Cerebellar nuclear complex (tissue), 1 donor: ENCODE measurements at places on chromosomes 6 and 20.

DNA sequence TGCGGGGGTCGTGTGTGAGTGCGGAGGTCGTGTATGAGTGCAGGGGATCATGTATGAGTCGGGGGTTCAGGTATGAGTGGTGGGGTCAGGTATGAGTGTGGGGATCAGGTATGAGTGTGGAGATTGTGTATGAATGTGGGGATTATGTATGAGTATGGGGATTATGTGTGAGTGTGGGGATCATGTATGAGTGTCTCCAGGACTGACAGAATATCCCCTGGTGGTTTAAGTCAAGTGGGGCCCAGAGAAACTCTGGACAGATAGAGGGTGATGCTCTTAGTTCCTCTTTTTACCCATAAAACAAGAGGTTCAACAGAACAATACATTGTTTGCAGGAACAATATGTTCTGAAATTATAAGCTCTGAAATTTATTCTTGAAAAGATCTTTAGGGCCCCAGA lies 131.9 kb downstream of the UST start:
- no peak for DNase-seq

- DNase-seq: no peak
These were observed 61.4 kb upstream of the BMP2 start for GRCh38 chr20:6705926-6706548.

DNA sequence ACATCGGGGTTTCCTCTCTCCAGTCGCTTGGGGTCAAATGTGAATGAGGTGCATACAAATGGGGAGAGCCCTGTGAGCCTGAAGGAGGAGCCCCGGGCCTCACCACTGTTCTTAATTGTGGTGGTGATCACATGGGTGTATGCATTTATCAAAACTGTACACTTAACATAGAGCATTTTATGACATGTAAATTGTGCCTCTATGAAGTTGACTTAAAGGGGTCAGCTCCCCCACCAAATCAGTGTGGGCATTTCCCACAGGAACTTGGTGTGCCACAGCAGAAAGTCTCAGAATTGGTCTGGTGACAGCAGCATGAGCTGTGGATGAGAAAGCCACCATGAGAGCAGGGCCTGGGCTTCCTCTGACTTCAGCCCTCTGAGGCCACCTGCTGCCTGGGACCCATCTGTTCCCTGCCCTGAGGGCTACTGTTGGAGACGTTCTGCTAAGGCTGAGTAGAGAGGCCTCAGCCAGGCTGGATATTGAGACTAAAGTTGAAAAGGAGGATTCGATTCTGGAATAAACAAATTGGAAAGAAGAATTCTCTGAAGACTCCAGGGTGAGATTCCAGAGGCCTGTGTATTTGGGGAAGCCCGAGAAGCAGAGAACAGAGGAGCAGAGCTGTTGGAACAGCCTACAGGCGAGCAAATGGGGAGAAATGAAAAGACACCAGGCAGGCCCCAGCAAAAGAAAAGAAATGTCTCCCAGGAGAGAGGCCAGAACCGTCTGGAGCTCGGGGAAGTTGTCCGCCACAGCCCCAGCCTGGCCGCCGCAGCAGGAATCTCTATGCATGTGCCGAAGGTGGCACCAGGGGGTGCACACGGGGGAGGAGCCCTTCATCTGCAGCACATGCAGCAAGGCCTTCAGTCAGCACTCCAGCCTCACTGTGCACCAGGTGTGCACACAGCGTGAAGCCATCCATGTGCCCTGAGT lies 37.6 kb upstream of the XRN2 start:
- DNase-seq: no peak

GRCh38 chr6:169825558-169826225 lies 74.3 kb downstream of the ERMARD start:
- DNase-seq: no peak

GRCh38 chr6:18047406-18047805 lies 60.0 kb upstream of the KIF13A start:
- DNase-seq: no peak

DNA sequence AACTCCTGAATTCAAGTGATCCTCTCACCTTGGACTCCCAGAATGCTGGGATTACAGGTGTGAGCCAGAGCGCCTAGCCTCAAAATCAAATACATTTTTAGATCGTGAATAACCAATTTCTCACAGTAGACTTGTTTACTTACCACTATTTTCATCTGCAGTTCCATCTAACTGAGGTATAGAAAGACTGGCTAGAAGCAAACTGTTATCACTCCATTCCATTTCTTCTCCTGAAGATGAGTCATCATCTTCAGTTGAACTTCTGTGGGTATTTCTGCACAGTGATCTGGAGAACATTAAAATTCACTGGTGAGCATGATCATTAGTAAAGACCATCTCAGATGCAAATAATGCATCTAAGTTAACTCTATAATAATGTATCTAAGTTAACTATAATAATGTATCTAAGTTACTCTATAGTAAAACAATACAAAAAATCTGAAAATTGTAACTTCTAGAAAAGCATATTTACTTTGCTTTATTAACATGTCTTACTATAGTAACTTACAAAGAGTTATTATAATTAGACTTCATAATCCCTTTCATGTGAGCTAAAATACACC lies 105.4 kb downstream of the REV3L start:
- DNase-seq: no peak

DNA sequence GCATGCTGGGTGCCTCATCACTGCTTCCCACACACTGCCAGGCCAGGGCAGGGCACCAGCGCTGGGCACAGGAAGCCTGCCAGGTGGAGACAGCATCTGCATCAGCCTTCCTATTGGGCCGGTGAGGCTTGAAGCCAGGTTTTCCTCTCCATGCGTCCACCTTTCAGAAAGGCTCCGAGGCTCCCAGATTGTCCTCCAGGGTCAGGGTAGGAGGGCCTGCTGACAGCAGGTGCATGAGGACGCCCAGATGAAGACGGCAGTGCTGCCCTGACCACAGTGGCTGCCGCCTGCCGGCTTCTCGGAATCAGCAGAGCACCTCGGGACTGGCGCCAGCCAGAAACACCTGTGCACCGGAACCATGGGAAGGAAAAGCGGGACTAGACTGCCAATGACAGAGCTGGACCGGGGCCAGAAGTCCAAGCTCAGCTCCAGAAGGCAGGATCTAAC lies 170.5 kb upstream of the CST7 start:
- no peak for DNase-seq

- DNase-seq: no peak
These were observed 141.3 kb downstream of the IMPG1 start for GRCh38 chr6:75931011-75931680.

- DNase-seq: peak; percentile 22
These were observed 21.3 kb downstream of the SNAP25 start for GRCh38 chr20:10239954-10240353.

DNA sequence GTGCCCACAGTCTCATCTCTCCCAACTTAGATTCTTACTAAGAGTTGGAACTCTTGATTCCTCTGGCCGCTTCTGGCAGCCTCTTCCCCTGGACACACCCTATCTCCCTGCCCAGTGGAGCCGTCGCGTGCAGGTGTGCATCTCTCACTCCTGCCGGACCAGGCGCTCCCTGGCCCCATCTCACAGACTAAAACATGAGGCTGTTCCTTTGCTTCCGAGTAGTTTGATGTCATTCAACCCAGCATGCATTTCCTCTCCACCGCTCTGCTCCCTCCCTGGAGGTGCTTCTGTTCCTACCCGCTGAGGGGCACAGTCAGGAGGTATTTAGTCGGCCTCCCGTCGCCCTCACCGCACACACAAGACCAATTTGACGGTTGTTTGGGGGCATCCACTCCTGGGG lies 228.0 kb upstream of the QKI start:
- no peak for DNase-seq

GRCh38 chr6:12818324-12818723 lies 101.8 kb downstream of the PHACTR1 start:
- no peak for DNase-seq

DNA sequence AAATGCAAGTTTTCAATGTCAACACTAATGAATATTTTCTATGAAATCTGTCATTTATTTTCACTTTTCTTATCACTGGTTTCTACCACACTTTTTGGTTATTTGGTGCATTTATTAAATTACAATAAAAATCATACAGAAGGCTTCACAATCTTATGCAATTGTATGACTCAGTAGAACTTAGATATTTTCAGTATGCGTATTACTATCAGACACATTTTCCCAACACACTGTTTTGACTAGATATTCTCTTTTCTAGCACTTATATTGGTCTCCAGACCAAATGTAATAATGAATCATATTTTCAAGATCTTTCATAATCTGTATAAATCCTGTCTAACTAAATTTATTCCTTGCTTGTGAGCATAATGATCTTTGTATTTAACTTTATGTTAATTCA lies 74.1 kb downstream of the FAM83B start:
- no peak for DNase-seq

GRCh38 chr6:9252799-9253198 lies 817.5 kb upstream of the SLC35B3 start:
- DNase-seq: no peak

GRCh38 chr20:31698803-31699718 lies 23.6 kb downstream of the BCL2L1 start:
- DNase-seq: no peak

DNA sequence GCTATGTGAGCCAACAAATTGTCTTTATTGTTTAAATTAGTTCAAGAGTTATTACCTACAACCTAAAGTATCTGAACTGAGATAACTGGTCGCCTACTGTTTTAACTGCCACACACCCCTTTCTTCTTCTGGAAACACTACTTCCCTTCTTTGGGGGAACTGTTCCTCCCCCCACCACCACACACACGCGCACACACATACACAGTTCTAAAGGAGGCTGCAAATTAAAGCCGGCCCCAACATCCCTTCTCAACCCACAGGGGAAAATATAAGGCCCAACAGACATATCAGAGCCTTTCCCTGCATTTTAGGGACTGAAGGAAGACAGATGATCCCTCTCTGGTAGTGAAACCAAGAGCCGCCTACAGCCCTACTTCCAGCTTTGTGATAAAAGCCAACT lies 348.0 kb upstream of the JARID2 start:
- DNase-seq: no peak

- no peak for DNase-seq
These were observed 707.0 kb downstream of the QKI start for GRCh38 chr6:164121527-164121926.

- DNase-seq: no peak
These were observed 1.1 kb downstream of the SNAI1 start for GRCh38 chr20:49983848-49984408.

- DNase-seq: no peak
These were observed 447.0 kb upstream of the CDH4 start for GRCh38 chr20:60804918-60805630.

DNA sequence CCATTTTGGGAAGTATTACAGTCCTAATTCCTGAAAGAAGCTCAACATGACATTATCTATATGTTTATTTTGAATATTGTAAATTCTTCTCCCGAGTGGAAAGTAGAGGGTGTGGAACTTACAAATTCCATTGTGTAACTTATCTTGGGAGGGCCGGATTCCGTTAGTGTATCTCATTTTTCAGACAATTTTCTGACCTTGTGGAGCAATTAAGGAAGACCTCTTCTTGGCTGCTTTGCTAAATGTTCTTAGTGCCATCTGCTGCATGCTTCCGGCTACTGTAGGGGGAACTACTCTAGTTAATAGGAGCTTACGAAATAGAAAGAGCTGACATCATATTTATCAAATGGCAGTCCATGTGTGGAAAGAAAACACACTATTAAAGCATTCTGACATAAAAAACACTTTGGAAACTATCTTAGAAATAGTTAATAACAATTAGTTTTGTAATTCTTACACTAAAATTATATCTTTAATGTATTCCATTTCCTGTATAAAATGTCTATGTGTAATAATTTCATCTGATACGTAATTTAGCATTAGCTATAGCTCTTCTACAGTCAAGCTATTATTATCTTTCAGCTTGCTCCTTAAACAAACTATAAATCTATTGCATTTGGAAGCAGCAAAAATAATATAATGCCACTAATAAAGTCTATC lies 41.5 kb upstream of the KCNQ5 start:
- DNase-seq: no peak

GRCh38 chr20:51489611-51490010 lies 52.9 kb downstream of the NFATC2 start:
- no peak for DNase-seq

DNA sequence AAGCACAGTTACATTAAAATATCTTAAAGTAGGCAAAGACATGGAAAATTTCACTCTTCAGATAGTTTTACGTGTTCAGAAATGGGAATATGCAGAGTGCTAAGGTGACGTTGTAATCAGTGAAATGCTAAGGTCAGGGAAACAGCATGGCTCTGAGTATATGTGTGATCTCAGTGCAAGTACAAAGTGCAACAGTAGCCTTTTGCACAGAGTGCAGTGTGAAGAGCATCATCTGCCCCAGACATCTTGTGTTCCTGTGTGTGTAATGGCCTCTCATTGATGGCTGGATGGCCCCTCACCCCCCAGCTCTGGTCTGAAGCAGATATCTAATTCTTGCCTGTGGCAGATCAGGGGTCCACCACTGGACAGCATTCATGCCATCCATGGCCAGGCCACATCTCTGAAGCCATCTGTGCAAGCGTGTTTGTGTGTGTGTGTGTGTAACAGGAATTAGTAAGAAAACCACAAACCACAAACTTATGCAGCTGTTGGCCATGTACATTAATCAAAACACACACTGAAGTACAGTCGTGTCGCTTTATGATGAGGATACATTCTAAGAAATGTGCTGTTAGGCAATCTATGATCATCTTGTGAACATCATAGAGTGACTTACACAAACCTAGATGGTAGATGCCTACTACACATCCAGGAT lies 165.1 kb downstream of the RALGAPA2 start:
- DNase-seq: no peak

DNA sequence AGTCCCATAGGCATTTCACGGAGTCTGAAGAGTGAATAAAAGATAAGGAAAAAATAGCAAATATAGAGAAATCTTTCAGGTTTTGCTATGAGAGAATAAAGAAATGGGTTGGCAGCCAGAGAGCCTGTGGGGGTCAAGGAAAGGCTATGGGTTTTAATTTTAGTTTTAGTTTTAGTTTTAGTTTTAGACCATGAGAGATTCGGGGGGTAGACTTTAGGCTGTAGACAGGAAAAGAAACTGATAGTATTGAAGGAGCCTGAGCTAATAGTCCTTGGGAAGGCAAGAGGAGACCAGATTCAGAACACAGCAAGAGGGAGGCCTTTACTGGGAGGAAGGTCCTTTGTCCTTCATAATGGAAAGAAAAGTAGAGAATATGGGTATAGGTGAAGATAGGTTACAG lies 19.3 kb downstream of the DOP1A start:
- no peak for DNase-seq
